ENCODE measurements at places on chromosomes 13 and 19. TPM values are rescaled to one million over a fixed set of nuclear protein-coding genes. Genes with fewer than 3 reads are reported as not detected.

NLRP11 gene
- 0.23 TPM for polyA plus RNA-seq

GRCh38 chr19:37954421-37954874 is 47.4 kb downstream of the SIPA1L3 start:
- no peak for DNase-seq

DNA sequence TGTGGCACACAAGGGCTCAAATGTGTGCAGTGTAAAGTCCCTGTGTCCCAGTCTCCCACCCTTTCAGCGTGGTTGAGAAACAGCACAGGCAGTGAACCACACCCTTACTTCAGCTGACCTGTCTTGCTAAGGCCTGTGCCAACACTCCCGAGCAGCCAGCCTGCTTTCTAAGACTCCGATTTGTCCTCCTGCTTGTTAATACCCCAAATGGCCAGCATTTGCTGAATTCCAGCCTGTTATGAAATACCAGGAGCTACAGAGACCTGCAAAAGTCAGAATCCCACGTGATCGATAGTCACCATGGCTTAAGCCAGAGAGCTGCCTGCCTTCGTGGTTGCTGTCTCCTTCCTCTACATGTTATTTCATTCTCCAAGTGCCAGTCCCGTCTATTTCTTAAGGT is 200.5 kb downstream of the FGF9 start:
- no peak for DNase-seq

CYP4F22 gene
- polyA plus RNA-seq: 0.14 TPM

DNA sequence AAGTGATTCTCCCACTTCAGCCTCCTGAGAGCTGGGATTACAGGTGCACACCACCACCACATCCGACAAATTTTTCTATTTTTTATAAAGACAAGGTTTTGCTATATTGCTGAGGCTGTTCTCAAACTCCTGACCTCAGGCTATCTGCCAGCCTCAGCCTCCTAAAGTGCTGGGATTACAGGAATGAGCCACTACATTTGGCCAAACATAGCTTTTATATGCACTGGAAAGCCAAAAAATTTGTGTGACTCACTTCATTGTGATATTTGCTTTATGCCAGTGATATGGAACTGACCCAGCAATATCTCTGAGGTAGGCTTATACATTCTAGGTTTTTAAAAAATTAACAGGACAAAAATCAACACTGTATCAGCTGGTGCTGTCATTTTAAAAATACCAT is 26.8 kb upstream of the ACOD1 start:
- no peak for DNase-seq

CEACAM4 gene
- not detected for polyA plus RNA-seq

DNA sequence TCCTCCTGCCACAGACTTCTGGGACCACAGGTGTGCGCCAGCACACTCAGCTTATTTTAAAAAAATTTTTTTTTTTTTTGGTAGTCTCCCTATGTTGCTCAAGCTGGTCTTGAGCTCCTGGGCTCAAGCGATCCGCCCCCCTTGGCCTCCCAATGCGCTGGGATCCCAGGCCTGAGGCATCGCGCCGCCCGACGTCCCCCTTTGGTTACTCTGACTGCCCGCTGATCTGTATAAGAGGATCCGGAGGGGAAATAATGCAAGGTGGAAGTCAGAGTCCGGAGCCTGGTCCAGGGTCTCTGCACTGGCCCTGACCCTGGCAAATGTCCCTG is 486 bp upstream of the ZNF805 start:
- DNase-seq: no peak

POU2F2 gene
- 0.58 TPM for polyA plus RNA-seq

ZNF526 gene
- 9.3 TPM for polyA plus RNA-seq

ZNF492 gene
- polyA plus RNA-seq: 2.7 TPM

GRCh38 chr13:32624441-32624840 is 38.2 kb downstream of the PDS5B start:
- DNase-seq: no peak

ICAM1 gene
- polyA plus RNA-seq: 6.6 TPM

CBY2 gene
- 0.75 TPM for polyA plus RNA-seq

DNA sequence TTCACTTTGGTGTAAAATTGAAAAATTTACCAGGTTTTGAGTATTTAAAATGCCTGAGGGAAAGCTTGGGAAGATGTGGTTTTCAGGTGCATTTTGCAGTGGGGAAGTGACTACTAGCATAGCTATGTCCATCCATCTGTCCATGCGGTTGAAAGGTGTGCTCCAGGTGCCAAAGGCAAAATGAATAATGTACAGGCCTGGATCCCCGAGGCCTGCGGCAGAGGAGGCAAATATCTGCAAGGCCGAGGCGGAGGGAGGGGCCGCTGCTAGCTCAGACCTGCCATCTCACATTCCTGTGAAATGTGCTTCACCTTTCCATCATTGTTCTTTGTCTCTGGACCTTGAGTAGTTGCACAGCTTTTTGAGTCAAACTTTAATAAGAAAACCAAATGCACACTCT is 65.5 kb downstream of the ERCC5 start:
- no peak for DNase-seq

KCNC3 gene
- 77.5 TPM for polyA plus RNA-seq

- no peak for DNase-seq
Observed at GRCh38 chr13:76131551-76131950, 495.4 kb downstream of the LMO7 start.

DNA sequence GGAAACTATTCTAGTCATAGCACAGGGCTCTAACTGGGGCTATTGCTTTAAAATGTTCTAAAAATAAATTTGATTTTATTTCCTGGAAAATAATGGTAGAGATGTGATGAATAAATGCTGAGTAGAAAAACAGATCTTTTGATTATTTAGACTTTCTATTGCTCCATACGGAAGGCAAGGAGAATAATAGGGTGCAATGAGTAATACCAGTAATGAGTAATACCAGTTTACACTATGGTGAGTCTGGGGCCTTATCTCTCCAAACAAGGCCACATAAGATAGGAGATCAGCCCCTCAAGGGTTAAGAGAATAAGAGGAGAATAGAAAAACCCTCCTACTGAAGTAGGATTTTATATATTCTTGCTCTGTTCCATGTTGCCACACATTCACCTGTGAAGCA is 390.4 kb downstream of the KLF5 start:
- DNase-seq: no peak

- no peak for DNase-seq
Observed at GRCh38 chr13:59891053-59891452, 272.7 kb downstream of the DIAPH3 start.

- no peak for DNase-seq
Observed at GRCh38 chr13:62126400-62126799, 710.8 kb upstream of the PCDH20 start.

DNA sequence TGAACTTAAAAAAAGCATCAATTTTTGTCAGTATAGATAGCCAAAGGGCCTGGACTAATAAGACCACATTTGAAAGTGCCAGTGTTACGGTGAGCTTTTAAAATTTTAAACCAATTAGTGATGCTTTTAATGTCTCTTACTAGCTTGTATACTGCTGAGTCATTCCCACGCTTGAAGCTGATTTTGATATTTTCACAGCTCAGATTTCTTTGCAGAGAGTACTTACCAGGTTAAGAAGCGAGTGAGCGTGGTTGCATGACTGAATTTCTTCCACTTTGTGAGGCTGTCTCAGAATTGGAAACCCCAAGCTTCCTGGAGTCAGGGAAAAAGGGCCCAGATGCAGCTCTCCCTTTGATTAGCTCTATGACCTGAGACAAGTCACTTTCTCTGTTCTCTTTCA is 74.5 kb upstream of the NBEA start:
- DNase-seq: no peak

GRCh38 chr13:51793570-51794271 is 10.2 kb downstream of the DHRS12 start:
- DNase-seq: no peak

DNA sequence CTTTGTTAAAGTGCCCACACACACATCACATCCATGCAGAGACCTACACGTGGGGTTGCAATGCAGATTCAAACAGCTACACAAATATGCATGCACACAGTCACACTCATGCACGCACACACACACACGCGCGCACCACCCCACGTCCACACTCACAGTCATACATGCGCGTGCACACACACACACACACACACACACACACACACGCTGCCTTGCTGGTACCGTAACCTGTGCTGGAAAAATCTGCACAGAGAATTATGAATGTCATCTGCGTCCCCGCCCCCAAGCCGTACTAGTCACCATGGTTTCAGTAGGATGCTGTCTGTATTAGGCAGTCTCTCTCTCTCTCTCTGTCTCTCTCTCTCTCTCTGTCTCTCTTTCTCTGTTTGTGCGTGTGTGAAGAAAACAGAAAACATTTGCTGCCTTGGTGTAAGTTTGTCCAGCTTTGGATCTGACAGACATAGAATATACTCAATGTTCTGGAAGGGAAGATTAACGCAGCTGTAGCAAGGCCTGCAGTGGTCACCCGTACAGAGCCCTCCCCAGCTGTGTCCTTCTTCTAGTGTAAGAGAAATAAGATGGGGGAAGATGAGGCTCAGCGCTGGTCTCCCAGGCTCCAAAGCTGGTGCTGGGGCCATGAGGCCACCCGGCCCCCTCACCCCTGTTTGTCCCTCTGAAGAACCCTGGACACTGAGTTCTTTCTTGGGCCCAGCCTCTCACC is 26.4 kb upstream of the DPP9 start:
- DNase-seq: no peak

GRCh38 chr13:35855531-35856019 is 275.6 kb downstream of the DCLK1 start:
- DNase-seq: no peak

DNA sequence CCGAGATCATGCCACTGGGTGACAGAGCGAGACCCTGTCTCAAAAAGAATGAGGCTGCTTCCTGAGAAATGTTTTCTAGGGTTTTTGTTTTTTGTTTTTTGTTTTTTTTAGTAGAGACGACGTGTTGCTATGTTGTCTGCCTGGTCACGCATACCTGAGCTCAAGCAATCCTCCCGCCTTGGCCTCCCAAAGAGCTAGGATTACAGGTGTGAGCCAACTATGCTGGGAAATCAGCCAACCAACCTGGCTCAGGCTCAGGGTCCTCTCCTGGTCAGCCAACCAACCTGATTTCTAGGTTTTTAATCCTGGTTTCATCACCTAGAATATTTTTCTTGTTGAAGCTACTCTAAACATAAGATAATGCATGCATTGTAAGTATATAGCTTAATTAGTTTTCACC is 7.8 kb downstream of the DHX34 start:
- DNase-seq: no peak

- DNase-seq: no peak
Observed at GRCh38 chr13:39688278-39688677, 32.8 kb downstream of the COG6 start.

- DNase-seq: no peak
Observed at GRCh38 chr19:19719798-19720197, 13.1 kb downstream of the ZNF14 start.

ZNF320 gene
- 23.8 TPM for polyA plus RNA-seq

DNA sequence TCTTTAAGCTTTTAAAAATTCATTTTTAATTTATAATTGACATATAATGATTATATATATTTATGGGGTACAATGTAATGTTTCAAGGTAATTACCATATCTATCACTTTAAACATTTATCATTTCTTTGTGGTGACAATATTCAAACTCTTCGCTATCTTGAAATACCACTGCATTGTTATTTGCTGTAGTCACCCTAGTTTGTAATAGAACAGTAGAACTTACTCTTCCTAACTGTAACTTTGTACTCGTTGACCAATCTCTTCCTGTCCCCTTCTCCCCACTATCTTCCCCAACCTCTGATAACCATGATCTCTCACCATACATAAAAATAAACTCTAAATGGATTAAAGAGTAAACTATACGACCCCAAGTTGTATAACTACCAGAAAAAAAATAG is 20.4 kb downstream of the COG6 start:
- DNase-seq: no peak

DNA sequence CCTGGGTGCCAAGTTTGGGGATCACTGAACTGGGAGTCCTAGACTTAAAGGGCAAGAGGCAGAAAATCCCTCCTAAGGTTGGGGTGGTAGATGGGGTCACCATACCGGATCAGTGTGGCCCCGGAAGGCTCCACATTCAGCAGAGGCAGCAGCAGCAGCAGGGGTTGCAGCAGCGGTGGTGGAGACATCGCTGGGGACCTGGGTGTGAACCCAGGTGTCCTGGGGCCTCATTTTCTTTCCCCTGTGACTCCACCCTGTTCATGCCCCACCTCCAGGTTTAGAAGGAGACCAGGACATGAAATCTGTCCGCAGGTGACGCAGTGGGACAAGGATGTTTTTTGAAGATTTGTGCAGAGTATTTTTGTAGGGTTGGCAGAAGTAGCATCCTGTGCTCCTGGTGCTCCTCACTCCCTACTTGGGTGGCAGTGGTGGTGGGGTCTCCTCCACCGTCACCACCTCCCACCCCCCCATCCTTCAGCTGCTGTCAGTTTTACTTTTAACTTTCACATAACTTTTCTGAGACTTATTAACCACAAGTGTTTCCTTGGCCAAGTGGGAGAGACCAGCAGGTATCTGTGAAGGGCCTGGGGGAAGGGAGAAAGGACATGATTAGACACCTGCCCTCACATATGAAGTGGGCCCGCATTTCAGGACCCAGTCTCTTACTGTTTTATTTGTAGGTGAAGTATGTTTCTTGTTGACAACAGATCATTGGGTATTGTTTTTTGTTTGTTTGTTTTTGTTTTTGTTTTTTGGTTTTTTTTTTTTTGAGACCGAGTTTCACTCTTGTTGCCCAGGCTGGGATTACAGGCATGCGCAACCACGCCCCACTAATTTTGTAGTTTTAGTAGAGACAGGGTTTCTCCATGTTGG is at the start of gene NAPSA:
Gene NAPSA (minus strand): TSS at position 206 of the 873 bp plus-strand sequence. CDS start 18 bp downstream, at position 188.
- DNase-seq: no peak

RASAL3 gene
- polyA plus RNA-seq: 1.0 TPM

DNA sequence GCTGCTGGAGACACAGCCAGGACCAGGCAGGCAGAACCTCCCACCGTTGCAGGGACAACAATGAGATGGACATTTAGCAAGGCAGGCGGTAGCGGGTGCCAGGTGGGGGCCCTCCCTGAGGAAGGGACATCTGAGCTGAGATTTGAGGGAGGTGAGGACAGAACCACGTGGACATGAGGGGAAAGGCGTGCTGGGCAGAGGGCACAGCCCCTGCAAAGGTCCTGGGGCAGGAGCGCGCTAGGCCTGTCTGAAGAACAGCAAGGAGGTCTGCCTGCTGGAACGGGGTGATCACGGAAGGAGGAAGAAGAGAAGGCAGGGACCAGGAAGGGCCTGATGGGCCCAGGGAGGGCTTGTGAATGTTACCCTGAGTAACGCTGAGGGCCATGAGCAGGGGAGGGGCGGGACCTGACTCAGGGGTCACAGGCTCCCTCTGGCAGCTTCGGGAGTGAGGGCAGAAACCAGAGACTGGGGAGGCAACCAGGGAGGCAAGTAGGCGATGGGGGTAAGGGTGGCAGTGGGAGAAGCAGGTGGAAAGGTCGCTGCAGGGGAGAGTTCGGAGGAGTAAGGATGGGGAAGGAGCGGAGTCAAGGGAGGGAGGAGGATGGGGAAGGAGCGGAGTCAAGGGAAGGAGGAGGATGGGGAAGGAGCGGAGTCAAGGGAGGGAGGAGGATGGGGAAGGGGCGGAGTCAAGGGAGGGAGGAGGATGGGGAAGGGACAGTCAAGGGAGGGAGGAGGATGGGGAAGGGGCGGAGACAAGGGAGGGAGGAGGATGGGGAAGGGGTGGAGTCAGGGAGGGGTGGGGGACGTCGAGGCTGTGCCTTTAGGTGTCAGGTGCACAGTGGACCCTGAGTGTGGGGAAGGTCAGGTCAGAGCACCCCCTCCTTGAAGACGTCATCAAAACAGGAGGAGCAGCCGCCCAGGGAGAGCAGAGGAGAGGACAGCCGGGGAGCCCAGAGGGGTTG is 15.7 kb upstream of the B3GNT3 start:
- DNase-seq: no peak
